Ascending aorta (tissue), 2 donors: ENCODE measurements at places on chromosomes 12 and 14.
A peak's percentile ranks its signal among the peaks of the same experiment; 100 is the strongest.

DNA sequence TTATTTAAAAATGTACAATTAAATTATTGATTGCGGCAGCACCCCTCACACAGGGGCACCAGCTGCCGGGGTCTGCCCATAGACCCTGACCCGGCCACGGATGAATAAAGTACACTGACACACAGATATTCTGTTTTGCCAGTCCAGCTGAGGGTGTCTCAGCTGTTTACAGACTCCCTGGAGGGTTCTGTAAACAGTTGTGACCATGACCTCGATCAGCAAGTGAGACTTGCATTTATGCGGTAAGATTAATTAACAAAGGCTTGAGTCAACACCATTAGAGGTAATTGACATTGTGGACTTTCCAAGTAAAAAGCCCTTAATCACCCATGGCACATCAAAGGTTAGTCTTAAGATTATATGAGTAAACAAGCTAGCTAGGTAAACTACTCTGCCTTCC lies 94.3 kb downstream of the FUT8 start:
- DNase-seq, result no peak

GRCh38 chr14:67881225-67881624 lies 61.6 kb downstream of the RAD51B start:
- DNase-seq, result no peak

GRCh38 chr12:118650586-118650960 lies 274.2 kb downstream of the SUDS3 start:
- no peak for DNase-seq

DNA sequence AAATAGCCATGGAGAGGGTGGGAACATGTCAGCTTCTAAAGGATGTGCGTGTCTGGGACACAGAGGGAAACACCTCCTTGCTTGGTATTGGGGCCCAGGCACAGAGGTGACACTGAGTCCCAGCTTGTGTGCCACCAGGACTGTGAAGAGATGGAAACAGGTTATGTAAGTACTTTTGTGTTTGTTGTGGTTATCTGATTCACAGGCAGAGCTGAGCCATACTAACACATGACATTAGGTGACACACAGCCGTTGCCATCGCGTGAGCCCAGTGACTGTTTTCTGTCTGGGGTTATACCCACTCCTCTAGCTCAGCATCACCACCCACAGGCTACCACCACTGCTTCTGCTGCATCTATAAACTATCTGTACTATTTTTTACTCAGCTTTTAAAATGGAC lies 12.1 kb upstream of the FLVCR2 start:
- no peak for DNase-seq

DNA sequence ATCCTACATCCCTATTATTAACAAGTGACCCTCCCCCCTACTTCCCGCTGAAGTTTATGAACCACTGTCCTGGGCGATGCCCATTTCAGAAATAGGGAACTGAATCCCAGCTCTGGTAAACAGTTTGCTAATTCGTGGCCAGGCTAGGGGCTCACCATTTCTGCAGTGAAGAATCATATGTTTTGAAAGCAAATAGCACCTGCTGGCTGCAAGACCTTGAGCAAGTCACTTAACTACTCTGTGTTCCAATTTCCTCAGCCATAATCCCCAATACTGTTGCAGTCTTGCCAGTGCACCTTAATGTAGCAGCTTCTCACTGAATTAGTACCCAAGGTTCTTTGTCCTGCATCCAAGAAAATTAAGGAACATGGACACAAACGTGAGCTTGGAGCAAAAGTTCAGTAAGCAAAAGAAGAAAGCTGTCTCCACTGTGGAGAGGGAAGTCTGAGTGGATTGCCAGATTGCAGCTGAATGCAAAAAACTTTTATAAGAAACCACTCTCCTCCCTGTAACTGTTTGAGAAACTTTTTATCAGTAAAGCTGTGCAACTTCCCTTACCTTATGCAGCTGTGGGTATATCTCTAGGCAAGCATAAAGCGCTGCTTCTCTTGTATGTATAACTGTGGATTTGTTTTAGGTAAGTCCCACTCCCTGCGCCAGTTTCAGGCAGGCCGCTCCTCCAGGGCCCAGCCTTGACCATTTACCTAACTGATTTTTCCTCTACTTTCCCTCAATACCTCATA lies 824 bp downstream of the OAS1 start:
- DNase-seq, result no peak

GRCh38 chr12:65327207-65328076 lies 49.0 kb downstream of the MSRB3 start:
- no peak for DNase-seq

DNA sequence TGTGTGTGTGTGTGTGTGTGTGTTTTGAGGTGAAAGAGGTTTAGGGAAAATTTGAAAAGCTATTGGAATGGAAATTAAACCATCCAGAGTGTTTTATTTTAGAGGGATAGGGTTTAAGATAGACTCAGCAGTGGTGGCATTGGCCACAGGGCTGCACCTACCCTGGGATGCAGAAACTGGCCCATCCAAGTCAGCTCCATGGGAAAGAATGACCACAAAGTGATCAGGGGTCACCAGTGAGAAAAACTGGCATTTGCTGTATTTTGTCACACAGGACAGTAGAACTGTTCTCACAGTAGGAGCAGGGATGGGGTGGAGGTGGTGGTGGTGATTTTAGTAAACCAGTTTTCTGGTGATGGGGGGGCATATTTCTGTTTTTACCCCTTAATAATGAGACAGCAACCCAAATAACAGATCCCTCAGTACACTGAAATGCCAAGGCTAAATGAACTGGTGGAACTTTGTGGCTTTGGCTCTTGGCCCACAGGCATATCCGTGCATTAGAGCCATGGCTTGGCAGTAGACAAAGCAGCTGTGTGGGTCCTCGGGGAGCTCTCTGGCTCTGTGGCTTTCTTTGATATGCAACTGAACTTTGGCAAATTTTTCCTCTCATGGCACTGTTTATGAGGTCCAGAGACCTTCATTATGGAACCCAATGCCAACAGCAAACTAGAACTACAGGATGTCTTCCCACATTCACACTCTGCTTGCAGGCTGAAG lies 348.3 kb downstream of the ZFP36L1 start:
- no peak for DNase-seq

DNA sequence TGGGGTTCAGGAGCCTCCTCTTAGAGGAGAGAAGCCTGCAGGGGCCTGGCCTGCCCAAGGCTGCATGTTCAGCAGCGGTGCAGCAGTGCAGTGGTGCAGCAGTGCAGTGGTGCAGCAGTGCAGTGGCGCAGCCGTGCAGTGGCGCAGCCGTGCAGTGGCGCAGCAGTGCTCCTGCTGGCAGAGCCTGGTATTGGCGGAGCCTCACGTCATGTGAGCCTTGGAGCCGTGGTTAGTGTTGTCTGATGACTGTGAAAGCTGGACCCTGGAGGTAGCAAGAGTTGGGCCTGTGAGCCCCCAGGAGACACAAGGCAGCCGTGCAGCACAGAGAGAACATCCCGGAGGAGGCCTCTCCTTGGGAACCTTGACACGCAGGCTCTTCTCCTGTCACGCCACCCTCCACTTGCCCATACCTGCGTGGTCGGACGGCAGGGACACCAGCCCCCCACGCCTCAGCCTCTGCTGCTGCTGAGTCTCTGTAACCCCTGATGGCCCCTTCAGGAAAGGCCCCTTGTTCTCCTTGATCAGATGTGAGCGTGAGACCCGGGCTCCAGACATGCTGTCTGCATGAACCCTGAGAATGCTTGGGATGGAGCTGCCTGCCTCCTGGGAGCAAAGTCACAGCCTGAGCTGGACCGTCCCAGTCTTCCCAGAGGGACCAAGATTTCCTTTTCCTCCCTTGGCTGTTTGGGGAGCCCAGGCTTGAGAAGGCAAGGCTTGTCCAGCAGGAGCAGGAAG lies 193.7 kb downstream of the KIF26A start:
- DNase-seq, result no peak

DNA sequence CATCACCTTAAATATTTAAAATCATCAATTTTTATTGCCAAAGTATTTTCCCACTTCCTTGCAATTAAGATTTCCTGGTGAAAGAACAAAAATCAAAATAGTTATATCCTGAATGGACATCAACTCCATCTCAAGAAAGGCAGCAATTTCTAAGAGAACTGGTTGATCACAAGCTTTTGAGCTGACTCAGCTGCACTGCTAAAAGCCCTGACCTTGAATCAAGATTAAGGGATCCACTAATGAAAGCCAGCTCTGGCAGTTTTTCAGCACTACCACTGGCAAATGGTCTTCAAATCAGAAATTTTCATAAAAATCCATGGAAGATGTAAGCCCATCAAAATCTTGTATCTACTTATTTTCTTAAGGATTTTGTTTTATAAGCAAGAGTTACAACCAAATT lies 123.4 kb downstream of the SLC6A15 start:
- no peak for DNase-seq

- no peak for DNase-seq
These were observed 117.2 kb downstream of the TMX1 start for GRCh38 chr14:51357250-51357649.

DNA sequence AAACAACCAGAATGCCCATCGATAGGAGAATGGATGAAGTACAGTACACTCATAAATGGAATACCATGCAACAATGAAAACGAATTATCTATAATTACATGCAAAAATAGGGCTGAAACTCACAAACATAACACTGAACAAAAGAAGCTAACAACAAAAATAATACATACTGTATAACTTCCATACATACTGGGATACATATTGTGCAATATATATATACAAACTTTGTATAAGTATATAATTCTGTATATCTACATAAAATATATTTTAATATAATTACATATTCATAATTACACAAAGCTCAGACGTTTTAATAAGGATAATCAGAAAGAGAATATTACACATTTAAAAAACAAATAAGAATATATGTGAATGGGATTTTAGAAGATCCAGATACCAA lies 90.2 kb downstream of the CDK17 start:
- no peak for DNase-seq

DNA sequence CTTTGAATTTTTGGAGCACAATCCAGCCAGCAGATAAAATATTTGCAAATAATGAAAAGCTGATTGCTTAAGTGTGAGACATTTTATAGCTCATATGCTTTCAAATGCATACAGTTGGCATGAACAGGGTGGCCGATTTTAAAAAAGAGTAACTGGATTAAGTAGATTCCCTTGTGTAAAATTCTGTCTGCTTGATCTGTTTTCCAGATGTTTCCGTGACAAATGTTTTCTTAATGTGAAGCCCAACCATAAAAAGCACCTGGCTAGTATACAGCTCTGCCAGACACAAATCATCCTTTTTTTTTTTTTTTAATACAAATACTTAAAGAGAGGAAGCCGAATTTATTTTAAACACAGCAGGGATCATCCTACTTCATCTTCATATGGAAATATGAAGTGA lies 440.7 kb downstream of the CCER1 start:
- DNase-seq, result no peak

- DNase-seq, result no peak
These were observed 1646.2 kb upstream of the FLRT2 start for GRCh38 chr14:83883732-83884131.

DNA sequence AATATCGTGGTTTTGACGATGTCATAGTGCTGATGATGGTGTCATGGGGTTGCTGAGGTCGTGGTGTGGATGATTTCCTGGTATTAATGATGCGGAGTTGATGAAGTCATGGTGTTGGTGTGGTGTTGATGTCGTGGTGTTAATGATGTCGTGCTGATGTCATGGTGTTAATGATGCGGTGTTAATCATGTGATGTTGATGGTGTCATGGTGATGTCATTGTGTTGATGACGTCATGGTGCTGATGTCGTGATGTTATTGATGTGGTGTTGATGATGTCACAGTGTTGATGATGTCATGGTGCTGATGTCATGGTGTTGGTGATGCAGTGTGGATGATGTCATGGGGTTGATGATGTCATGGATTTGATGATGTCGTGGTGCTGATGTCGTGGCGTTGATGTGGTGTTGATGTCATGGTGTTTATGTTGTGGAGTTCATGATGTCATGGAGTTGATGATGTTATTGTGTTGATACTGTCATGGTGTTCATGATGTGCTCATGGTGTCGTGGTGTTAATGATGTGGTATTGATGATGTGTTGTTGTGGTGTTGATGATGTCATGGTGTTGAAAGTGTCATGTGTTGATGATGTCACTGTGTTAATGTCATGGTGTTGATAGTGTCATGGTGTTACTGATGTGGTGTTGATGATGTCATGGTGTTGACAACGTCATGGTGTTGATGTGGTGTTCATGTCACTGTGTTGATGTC lies 48.5 kb upstream of the RIMBP2 start:
- no peak for DNase-seq

DNA sequence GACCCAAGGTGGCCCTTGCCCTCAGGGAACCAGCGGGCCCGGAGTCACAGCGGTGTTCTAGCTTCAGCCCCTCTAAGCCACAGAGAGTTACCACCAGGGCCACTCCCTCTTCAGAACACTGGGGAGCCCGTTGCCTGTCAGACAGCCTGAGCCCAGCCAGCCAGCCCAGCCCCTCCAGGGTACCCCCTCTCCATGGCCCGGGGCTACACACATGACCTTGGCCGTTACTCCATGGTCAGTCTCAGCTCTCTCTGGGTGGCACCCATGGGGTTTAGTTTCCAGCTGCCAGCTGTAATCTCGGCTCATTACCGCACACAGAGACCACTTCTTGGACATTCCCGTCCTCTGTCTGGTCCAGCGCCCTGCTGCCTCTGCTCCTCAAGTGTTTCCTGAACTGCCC lies 35.0 kb downstream of the PPP2R5C start:
- DNase-seq, result no peak

DNA sequence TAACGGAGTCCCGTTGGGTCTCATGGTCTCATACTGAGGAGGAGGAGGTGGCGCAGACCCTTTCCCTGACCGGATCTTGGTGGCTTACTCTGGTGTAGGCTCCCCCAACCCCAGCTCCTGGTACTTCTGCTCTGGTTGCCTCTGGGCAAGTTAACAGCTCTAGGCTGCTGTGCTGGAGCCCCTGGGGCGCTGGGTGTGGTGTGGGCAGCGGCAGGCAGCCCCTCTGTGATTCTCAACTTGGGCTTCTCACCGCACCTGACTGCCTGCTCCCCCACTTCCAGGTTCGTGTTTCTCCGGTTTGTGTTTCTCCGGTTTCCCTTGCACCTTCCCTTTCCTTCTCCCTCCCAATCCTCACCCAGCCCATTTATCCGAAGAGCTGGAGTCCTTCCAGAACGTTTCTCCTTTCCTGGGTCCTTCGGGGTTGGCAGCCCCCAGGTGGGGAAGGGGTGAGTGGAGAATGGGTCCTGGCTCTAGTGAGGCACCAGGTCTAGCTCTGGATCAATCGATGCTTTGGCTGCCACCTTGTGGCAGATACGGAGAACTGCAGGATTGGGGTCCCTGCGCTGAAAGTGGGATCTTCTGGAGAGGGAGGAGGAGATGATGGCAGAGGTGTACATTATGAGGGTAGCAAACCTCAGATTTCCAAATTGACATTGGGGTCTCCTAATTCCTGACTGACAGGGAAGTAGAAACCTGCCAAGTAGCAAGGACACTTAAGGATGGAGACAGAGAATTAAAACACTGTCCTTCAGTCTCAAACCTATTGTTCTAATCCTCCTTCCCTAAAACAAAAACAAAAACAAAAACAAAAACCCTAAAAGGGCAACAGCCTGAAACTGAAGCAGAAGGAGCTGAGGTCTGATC lies 8.3 kb downstream of the CISTR start:
- no peak for DNase-seq

- DNase-seq, result no peak
These were observed 73.1 kb upstream of the MYL2 start for GRCh38 chr12:110993434-110993833.

- peak; percentile 83 for DNase-seq
These were observed 2.4 kb upstream of the NAB2 start for GRCh38 chr12:57086493-57087009.
